ENCODE measurements at places on chromosomes 1 and 21.

GRCh38 chr1:33624261-33624990 is 152.0 kb downstream of the ZSCAN20 start:
- no peak for DNase-seq

DNA sequence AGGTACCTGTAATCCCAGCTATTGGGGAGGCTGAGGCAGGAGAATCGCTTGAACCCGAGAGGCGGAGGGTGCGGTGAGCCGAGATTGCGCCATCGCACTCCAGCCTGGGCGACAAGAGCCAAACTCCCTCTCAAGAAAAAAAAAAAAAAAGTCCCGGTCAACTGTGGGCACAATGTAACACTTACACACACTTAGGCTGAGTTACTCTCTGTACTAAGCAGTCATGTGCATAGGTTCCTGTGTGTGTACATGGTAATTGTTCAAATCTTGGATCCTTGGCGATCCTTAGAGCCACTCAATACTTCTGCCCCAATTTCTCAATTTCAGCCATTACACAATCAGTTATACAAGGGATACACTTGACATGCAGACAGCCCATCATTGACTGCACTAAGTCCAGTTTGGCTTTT is 11.6 kb downstream of the SDCCAG8 start:
- no peak for DNase-seq

GRCh38 chr1:168726281-168726680 is 2.7 kb downstream of the DPT start:
- DNase-seq = no peak

GRCh38 chr1:156140879-156141707 is 12.3 kb upstream of the SEMA4A start:
- DNase-seq = no peak

GRCh38 chr21:17513214-17514123 is 626 bp downstream of the CXADR start:
- DNase-seq = peak; percentile 54

DNA sequence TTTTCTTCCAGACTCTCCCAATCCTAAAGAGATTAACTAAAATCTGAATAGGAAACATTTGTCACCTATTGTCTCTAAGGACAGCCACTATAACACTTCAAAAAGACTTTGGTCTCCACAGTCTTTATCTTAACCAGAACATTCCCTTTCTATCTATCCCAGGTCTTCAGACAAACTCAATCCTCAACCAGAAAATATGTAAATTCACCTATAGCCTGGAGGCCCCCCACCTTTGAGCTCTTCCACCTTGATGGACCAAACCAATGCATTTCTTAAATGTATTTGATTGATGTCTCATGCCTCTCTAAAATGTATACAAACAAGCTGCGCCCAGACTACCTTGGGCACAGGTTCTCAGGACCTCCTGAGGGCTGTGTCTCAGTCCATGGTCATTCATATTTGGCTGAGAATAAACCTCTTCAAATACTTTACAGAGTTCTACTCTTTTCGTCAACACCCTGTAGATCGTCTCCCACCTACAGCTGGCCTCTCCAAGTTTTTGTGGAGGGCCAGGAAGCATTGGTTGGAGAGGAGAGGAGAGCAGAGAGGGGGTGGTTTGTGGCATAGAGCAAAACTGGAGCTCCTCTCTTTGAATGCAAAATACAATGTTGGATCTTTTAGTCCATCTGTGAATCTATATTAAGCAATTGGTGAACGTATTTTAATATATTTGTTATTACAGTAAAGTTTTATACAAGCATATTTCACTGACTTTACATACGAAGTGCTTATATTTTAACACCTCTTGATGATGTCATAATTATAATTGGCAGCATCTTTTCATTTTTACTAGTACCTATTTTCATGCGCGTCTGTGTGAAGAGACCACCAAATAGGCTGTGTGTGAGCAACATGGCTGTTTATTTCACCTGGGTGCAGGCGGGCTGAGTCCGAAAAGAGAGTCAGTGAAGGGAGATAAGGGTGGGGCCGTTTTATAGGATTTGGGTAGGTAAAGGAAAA is 230.7 kb upstream of the DUSP10 start:
- no peak for DNase-seq

- DNase-seq = no peak
These were observed 3.6 kb downstream of the ERG start for GRCh38 chr21:38494703-38495102.

- DNase-seq = no peak
These were observed 36.3 kb upstream of the SUCO start for GRCh38 chr1:172496678-172497077.

GRCh38 chr1:33394770-33395169 is 36.1 kb downstream of the PHC2 start:
- DNase-seq = no peak

GRCh38 chr1:111474106-111474505 is 322 bp downstream of the C1orf162 start:
- DNase-seq = no peak

DNA sequence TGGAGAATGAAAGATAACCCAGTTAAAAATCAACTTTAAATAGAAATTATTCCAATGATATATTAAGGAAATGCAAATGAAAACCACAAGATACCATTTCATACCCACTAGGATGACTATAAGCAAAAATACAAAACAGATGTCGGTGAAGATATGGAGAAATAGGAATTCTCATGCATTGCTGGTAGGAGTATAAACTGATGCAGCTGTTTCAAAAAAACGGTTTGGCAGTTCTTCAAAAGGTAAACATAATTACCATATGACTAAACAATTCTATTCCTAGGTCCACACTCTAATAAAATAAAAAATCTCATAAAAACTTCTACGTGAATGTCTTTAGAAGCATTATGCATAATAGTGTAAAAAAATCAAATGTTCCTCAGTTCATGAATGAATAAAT is 763.3 kb upstream of the BRINP3 start:
- DNase-seq = no peak

GRCh38 chr1:37858931-37859506 is 373 bp downstream of the MTF1 start:
- peak; percentile 68 for DNase-seq

GRCh38 chr1:45677751-45678245 is 8.5 kb downstream of the GPBP1L1 start:
- no peak for DNase-seq

- no peak for DNase-seq
These were observed 685 bp downstream of the RIMKLA start for GRCh38 chr1:42381280-42381673.

DNA sequence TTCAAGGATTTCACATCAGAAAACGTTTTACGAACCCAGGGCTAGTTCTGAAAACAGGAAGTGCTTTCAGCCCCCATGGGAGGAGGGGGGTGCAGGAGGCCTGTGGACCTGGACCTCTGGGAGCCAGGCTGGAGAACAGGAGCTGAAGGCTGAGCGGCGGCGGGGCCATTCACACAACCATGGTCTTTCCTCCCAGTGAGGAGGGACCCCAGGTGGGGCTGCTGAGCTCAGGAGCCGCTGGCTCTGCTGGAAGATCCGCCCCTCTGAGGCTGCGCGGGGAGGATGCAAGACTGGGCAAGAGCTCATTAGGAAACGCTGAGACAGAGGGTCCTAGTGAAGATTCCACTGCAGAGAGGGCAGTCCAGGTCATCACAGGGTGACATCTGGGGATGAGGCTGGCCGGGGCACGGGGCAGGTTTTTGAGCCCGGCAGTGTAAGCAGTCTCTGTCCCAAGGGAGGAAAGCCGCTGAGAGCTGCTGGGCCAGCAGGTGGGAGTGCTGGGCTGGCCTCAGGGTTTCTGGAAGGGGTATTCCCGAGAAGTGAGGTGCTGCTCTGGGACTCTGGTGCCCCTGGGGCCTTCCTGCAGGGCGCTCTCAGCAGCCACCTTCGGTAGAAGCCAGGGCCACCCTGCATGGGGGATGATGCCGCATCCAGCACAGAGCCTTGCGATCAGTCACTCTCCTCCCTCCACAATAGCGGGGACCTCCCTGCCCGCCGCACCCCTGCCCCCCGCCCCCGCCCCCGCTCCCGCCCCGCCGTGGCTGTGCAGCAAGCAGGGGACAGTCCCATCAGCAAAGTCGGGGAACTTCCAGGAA is 7.5 kb downstream of the MX2 start:
- peak; percentile 37 for DNase-seq

DNA sequence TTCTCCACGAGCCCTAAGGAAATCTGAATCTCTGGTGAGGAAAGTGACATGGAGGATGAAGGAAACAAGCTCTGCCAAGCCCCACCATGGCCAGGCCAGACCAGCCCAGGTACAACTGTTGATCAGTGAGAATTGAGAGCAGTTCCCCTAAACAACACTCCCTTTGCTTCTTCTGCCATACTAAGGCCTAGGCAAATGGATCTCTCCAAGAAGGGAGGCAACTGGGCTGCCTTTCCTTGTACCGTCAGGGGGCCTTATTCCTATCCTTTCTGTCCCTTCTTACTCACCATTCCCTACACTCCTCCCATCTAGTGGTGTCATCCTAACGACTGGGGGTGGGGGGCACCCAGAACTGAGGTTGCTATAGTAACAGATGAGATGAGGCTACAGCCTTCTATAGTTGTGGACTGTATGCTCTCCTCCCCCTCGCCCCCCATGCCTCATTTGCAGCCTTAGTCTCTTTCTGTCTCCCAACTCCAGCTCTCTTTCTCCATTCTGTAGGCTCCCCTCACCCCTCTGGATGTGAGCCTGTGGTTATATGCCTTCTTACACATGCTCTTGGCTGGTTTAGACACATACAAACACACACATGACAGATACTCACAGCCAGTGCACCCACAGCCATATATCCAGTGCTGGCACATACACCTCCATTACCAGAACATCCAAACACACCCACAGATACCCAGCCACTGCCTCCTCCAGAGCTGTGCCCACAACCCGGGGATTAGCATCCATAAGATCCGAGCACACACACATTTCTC is 3.6 kb downstream of the PEA15 start:
- DNase-seq = no peak

- no peak for DNase-seq
These were observed 38.7 kb downstream of the GPR137B start for GRCh38 chr1:236181059-236181458.

DNA sequence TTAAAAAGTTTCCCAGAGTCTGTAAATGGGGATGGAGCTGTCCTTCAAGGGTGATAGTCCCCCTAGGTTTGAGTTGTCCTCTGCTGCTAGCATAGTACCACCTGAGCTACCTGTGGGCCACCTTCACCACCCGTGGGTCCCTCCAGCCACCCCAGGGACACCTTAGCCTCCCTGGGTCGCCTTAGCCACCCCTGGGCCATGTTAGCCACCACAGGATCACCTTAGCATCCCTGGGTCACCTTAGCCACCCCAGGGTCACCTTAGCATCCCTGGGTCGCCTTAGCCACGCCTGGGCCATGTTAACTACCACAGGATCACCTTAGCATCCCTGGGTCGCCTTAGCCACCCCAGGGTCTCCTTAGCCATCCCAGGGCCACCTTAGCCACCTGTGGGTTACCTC is 67.1 kb downstream of the ADARB1 start:
- no peak for DNase-seq

GRCh38 chr1:53543130-53543777 is 84.1 kb downstream of the DMRTB1 start:
- DNase-seq = no peak

DNA sequence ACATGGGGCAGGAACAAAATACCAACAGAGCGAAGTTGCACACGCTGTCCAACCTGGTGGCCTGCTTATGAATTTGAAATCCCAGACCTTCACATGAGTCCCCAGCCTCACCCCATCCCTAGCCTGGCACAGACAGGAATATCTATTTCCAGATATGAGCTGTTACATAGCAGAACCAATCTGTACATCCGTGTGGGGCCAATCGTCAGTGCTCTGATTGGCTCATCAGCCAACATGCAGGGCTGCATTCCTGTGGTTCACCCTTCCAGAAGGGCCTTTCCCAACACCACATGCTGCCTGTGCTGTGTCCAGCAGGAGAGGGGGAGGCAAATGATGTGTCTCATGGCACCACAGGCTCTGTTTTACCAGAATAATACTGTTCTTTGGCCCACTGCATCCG is 31.3 kb downstream of the CCN1 start:
- DNase-seq = no peak

GRCh38 chr1:174393885-174394284 is 53.9 kb upstream of the GPR52 start:
- no peak for DNase-seq

DNA sequence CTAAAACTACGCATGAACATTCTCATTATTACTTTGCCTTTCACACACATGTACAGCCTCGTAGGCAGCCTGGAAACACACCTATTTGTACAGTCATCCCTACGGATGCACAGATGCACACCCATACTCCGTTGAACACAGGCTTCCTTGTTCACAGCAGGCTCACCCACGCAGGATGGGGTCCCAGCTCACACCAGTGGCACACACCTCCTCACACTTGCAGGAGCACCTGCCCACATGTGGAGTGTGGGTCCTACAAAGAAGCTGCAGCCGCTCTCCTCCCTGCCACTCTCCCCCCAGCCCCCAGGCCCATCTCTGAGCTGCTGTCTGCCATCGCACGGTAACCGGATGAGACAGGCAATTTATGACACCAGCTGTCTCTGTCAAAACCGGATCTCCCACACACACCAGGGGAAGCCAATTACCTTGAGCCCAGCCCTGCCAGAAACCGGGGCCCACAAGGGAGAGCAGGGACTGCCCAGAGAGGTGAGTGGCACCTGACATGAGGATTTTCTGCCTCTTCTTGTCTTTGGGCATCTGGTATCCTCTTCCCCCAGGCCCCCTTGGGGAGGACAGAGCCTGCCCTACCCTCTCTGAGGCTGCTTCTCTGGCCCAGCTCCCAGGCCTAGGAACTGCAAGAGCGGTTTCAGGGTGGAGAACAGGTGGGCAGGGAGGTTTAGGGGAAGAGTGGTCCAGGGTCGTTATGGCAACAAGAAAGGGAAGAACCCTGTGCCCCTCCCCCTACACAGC is 175.4 kb downstream of the IGSF21 start:
- peak; percentile 39 for DNase-seq

DNA sequence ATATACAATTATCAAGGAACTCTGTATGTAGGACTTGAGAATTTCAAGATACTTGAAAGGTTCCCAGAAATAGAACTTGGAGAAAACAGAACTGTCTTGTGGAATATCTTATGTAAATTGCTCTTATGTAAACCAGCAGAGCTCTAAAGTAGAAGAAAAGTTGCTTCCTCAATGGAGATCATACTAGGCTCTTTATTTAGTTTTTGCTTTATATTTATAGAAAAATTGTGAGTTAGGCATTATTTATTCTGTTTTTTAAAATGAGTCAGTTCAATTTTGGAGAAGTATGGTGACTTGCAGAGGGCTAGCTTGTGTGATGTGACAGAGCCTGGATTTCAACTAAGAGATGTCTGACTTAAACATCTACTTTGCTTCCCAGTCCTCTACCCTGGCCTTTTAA is 40.4 kb downstream of the ATP6V1G3 start:
- DNase-seq = no peak

DNA sequence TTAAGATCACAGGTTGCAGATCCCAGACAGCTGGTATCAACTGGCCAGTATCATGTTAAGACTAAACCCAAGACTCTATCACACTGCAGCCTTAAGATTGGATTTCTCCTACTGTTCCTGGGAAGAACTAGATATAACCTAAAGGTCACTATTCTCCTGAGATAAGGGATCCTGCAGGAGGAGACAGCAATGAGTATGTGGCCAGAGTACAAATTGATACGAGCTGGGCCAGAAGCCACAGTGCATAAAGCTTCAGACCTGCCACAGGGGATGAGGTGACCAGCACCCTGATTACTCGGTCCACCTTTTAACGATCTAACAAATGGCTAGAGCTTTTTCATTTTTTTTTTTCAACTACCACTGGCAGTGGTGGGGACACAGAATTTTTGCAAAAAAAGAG is 31.0 kb downstream of the HSD3B1 start:
- DNase-seq = no peak

Measured in NCI-H2227 treated with DMSO at 0.1 percent for 48 hours (cell line).